ENCODE measurements at places on chromosomes 6 and 20.
A peak's percentile ranks its signal among the peaks of the same experiment; 100 is the strongest.

GRCh38 chr20:1803932-1804501 lies 91.2 kb upstream of the SIRPA start:
- DNase-seq = no peak

DNA sequence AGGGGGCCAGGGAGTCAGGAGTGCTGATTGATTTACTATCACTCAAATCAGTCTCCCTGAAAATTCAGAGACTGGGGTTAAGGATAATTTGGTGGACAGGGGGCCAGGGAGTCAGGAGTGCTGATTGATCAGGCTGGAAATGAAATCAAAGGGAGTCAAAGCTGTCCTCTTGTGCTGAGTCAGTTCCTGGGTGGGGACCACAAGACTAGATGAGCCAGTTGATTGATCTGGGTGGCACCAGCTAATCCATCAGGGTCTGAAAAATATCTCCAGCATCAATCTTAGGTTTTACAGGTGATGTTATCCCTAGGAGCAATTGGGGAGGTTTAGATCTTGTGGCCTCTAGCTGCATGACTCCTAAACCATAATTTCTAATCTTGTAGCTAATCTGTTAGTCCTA lies 6.1 kb upstream of the AFG1L start:
- no peak for DNase-seq

GRCh38 chr20:32446301-32447100 lies 88.4 kb downstream of the ASXL1 start:
- DNase-seq = no peak

- no peak for DNase-seq
These were observed 32.6 kb upstream of the NRSN1 start for GRCh38 chr6:24093381-24093780.

DNA sequence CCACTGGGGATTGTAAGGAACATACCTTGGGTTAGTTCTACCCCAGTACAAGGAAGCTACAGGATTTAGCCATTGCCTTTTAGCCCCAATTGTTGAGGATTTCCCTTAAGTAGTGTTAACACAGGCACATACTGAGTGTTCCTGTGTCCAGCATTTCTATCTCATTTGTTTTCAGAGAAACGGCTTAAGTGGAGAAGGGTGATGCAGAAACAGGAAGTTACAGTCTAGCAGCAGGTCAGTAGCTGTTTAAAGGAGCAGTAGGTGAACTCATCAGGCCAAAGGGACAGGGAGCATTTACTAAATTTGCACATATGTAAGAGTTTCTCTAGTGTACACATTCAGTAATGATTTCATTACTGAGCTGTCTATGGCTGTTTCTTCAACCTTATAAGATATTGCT lies 644.2 kb upstream of the GJE1 start:
- DNase-seq = no peak

DNA sequence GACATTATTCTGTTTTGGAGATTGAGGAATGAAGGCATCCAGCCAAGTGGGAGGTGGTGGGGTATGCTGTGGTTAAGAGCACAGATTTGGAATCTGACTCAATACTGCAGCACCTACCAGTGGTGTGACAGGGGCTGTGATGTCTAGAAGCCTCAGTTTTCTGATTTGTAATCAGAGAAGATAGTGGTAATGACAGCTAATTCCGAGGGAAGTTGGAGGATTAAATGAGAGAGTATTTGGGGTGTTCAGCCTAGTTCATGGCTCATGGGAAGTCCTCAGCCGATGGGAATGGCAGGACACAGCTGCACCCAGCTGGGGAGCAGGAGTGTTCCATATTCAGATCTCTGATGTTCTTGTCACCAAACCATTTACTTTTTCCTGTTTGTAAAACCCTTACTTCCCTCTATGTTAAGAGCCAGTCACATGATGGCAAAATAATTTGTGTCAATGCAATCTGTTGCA lies 9.3 kb downstream of the SLC9A8 start:
- DNase-seq = no peak

DNA sequence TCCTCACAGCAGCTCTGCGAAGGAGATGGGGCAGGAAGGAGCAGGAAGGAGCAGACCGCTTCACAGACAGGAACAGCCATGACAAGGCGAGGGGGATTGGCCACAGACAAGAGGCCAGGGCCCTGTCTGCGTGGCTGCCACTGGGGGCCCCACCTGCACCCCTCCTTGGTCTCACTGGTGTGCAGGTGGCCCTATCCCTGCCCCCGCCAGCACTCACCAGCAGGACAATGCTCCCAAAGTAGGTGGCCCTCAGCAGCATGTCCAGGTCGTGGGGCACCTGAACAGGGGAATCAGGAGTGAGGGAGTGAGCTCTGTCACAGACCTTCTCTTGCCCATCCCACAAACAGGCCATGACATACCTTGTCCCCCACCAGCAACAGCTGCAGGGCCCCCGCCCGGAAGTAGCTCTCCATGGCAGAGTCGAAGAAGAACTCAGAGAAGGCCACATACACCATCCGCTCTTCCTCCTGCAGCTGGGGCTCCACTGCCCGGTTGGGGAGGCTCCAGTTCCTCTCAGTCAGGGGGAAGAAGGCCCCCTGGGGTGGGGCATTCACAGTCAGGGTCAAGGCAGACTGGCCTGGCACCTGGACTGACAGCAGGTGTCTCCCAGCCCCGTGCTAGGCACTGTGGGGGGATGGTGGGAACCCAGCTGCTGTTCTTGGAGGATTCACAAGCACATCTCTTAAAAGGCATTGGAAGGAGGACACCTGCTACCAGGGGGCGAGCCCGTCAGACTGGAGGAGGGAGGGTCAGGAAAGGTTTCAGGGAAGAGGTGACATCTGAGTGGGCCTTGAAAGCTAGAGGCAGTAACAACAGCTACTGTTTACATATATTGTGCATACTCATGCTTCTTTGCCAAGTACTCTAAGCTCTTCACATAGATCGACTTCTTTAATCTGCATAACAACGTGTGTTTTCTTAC lies 7.1 kb downstream of the PLTP start:
- DNase-seq = no peak

DNA sequence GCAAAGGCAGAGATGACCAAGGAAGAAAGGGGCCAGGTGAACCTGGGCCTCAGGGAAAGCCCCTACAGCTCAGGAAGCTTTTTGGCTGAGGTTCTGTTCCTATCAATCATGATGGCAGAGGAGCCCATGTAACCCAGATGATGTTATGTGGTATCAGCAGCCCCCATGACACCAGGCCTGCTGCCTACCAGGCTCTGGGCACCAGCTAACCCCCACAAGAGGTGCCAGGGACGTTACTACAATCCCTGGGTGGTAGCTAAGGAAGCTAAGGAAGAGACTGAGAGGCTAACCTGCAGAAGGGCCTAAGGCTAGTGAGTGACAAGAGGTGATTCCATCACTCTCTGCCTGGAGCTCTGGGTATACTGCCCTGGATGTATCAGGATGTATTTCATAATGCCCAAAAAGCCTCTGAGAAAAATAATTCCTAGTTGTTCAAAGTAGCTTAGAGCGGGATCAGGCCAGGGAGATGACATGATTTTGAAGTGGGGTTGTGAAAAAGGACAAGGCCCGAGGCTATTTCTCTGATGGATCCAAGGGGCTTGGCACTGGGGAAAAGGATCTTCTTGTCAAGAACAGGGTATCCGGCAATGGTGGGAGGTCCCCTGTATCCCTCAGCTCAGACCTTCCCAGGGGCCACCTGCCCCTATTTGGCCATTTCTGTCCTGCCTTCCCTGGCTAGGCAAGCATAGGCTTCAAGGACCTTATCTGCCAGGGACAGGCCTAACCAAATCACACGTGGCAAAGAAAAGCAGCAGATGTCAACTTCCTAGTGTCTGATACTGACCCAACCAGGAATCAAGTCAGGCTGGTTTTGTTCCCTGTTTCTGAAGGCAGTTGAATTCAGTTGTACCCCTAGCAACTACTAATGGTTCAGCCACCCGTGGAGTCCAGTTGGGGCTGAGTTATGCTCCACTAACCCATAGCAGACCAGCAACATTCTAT lies 41.3 kb downstream of the PANK2 start:
- DNase-seq = peak; percentile 93

DNA sequence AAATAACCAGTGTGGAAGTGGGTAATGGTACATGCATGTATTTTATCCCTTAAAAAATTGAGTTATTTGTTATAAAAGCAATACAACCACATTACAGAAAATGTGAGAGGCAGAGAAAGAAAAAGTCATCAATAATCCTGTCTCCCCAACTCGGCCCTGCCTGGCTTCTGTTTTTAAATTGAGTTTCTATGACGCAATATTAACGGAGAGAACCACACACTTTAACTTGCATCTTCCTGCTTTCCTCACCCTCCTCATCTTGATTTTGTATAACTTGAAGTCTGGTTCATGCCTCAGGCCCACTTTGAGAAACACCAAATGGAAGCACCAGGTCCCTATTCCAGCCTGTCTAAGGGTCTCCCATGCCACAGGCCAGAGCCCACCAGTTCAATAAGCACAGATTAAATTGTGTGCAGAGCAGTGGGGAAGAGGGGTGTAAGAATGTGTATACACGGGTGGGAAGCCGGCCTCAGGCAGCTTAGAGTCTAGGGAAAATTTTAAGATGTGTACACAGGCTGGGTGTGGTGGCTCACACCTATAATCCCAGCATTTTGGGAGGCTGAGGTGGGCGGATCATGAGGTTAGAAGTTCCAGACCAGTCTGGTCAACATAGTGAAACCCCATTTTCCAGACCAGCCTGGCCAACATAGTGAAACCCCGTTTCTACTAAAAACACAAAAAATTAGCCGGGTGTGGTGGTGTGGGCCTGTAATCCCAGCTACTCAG lies 15.9 kb downstream of the KCNK5 start:
- DNase-seq = no peak

GRCh38 chr20:63578224-63579016 lies 4.4 kb upstream of the HELZ2 start:
- DNase-seq = no peak

- no peak for DNase-seq
These were observed 19.6 kb upstream of the SYNCRIP start for GRCh38 chr6:85662251-85662650.

- no peak for DNase-seq
These were observed 235.8 kb downstream of the SMOC2 start for GRCh38 chr6:168676552-168677322.

- no peak for DNase-seq
These were observed 4.9 kb downstream of the CLIC5 start for GRCh38 chr6:46010771-46011170.

- DNase-seq = no peak
These were observed 109.3 kb downstream of the GPX5 start for GRCh38 chr6:28634761-28635546.

- no peak for DNase-seq
These were observed 34.8 kb downstream of the TOP1 start for GRCh38 chr20:41063442-41063841.

DNA sequence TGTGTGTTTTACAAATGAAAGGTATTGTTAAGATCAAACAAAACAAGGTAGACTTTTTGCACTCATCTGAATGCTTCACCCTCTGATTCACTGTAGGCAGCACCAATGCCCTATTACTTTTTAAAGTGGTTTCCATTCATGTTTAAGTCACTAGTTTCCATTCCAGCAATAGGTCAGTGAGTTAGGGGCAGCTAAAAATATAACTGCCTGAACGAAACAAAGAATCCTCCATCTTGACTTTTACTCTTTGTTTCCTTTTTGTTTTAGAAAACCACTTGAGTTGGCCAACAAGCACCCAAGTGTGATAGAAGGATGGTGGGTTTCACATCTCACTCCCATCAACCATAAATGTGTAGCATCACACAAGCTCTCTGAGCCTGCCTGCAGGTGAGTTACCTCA lies 25.5 kb downstream of the CLIC5 start:
- DNase-seq = no peak

GRCh38 chr6:168968228-168968627 lies 285.4 kb downstream of the THBS2 start:
- no peak for DNase-seq

- no peak for DNase-seq
These were observed 106.4 kb upstream of the CARMIL1 start for GRCh38 chr6:25172819-25173218.

GRCh38 chr20:48673507-48673906 lies 154.3 kb downstream of the PREX1 start:
- no peak for DNase-seq

DNA sequence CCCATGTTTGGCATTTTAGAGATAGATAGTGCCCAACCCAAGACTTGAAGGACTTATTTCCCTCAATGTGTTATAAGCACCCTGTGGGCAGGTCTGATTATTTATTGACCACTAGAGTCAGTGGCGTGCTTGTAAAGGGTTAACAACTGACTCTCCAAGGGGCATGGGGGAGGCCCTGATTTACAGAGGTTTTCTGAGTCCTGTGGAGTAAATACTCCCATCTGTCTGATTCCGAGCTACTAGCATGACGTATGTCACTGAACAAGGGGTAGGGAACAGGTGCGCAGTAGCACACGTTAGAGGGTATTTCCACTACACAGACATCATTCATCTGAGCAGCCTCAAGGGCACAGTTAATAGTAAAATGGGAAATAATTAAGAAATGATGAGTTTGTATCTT lies 17.4 kb upstream of the TRAM2 start:
- DNase-seq = no peak

- DNase-seq = peak; percentile 76
These were observed 108.5 kb downstream of the LY86 start for GRCh38 chr6:6696867-6697531.

DNA sequence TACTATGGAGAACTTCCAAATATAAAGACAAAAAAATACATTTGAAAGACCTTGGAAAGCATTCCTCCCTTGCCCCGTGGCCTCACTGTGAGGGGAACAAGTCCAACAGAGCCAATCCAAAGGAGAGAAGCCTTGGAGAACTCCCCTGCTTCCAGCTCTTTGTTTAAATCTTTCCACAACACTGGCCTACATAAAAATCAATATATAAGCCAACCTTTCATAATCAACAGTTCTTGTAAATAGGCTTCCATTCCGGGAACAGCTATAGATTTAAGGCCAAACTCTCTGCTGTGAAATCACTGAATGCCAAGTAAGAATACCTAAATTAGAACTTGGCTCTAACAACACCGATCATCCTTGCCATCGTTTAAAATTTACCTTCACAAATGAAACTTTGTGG lies 242.1 kb downstream of the HACE1 start:
- no peak for DNase-seq

DNA sequence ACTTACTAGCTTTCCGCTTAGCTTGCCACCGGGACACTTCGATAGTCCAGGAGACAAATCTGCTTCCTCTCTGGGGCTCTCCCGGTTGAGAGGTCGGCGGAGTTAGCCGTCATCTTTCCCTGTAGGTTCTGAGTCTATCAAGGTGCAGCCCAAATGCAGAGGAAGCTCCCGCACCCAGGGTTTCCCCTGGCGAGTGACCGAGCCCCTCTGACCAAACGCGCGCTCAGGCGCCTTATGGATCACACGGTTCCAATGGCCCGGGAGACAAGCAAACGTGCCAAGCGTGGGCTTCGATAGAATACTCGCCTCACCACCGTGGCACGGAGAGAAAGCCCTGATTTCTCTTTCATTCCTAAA lies 15.8 kb upstream of the FOXC1 start:
- no peak for DNase-seq
